Endothelial cell (in vitro differentiated cells): ENCODE measurements at places on chromosomes 1 and 21.
A peak's percentile ranks its signal among the peaks of the same experiment; 100 is the strongest.

GRCh38 chr1:84862810-84863251 lies 30.2 kb downstream of the LPAR3 start:
- no peak for DNase-seq

- no peak for DNase-seq
Measured at GRCh38 chr1:99963041-99963795, 6.6 kb upstream of the SLC35A3 start.

- DNase-seq, result peak; percentile 70
Measured at GRCh38 chr1:39491146-39491921, at the start of gene BMP8A. Gene BMP8A (plus strand): TSS chr1:39491636. CDS start chr1:39491992, 356 bp downstream.

DNA sequence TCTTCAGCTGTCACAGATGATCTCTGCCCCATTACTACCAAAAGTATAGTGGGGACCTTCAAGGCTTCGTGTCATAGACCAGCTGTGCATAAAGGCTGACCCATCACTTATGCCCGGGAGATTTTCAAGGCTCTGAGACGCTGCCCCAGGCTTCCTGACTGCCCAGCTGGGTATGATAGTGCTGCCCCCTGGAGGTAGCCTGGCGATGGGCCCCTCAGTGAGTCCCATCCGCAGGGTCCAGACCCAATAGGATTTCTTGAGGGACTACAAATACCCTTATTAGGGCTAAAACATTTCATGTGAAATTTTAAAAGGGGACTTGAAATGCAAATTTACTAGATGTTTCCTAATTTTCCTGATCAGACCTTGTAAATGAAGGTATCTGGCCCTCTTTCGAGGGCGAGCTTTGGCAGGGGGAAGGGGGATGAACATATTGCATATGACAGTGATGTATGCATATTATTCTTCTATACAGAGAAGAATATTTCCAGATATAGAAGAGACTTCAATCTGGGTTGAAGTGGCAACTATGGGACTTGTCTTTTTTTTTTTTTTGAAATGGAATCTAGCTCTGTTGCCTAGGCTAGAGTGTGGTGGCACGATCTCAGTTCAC lies 11.7 kb upstream of the FCMR start:
- peak; percentile 78 for DNase-seq

DNA sequence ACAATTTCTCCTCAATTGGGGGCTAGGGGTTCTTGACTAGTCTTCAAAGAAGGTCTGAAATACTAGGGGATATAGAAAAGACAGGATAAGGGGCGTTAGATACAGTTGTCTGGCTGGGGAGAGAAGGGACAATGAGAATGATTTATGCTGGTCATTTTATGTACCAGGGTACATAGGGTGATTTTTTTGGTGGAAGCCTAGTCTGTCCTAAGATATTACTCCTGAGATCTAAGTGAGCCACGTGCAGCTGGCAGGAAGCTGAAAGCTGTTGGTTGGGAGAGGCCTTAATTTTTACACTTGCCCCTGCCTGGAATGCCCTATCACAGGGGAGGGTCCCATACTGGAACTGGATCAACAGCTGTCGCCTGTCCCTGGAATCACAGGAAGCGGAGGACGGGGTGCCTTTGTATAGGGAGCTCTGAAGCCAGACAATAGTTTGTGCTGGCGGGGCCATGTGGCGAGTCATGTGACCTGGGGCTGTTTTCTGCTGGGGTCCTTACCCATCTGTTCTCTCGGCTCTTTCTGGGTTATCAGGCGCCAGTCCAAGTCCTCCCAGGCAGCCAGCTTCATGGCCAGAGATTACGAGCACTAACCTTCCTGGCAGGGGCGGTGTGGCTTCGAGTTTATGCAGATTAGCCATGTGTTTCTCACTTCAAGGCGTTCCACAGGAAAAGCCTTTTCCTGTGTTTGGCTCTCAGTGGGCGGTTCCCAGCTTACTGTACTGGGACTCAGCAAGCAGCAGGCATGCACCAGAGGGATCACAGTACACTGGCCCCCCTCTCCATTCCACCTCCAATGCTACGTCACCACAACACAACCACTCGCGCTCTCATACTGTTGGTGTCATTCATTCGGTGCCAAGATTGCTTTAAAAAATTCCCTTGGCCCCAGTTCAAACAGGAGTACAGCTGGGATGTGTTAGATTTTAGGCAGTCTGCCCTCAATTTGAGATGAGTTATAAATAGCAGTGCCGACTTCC lies 27.5 kb downstream of the ARID1A start:
- peak; percentile 83 for DNase-seq
